ENCODE measurements at places on chromosomes 16 and 17.

- no peak for DNase-seq
Measured at GRCh38 chr17:82278786-82279391, 5.4 kb upstream of the CSNK1D start.

DNA sequence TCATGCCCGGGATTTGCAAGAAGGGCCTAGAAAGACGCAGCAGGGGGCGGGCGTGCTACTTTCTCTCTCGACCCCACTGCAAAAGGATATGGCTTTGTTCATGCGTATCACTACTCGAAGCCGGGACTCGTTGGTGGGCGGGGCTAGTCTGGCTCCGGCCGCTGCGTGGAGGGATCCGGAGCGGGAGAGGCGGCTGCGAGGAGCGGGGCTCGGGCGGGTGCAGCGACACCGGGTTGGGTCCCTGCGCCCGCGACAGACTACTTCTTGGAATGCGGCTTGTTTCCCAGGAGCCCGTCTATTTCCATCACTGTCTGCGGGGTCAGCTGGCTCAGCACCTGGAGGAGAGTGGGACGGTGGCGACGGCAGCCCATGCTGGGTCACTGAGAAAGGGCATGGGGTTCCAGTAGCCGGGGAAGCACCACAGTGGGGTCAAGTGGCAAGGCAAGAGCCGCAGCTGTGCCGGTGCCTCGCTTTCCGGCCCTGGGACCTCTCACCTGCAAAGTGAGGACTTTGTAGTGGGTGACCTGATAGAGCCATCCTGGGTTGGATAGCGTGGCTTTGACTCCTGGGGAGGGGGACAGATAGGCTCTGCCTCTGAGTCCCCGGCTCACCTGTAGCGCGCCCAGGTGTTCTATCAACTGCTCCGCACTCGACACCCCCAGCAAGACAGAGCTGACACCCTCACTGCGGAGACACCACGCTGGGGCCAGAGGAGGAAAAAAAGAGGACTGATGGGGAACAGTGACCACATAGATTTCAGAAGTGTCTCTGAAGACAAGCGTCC lies 6.6 kb downstream of the KCNAB3 start:
- no peak for DNase-seq

DNA sequence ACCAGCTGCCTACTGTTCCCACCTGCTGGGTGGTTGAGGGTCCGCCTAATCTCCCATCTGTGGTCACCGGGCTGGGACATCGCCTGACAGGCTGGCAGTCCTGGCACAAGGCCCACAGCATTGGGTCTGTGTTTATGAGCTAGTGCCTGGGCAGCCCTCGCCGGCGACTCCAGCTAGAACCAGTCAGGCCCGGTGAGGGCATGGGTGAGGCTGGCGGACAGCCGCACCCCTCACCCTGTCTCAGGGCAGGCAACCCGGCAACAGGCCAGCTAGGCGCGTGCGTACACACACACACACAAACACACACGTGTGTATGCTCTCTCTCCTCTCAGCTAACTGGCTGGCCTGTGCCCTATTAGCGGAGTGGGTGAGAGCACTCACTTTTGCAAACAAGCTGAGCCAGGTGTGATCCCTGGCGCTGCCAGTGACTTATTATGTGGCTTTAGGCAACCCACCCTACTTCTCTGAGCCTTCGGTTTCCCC lies 10.4 kb downstream of the HSD11B2 start:
- DNase-seq: no peak

DNA sequence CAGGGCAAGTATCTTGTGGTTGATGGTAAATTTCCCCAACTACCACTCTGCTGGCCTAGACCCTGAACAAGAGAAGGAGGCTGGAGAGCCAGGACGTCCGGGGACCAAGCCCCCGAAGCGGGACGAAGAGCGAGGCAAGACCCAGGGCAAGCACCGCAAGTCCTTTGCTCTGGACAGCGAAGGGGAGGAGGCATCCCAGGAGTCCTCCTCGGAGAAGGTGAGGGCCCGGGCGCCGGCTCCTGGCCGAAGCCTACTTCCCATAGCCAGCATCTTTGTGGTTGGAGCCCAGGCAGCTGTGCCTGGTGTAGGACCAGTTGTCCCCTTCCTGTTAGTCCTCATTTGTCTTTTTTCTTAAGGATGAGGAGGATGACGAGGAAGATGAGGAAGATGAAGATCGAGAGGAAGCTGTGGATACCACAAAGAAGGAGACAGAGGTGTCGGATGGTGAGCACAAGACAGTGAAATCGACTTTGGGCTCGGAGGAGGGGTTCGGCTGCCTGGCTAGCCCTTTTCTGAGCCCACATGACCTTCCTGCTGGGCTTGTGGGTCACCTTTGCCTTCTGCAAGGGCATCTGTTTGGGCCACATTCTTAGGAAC lies 11.8 kb downstream of the SETD1A start:
- DNase-seq: no peak

GRCh38 chr16:88195269-88195705 lies 187.5 kb upstream of the ZNF469 start:
- no peak for DNase-seq
